ENCODE measurements at places on chromosomes 4 and X.

DNA sequence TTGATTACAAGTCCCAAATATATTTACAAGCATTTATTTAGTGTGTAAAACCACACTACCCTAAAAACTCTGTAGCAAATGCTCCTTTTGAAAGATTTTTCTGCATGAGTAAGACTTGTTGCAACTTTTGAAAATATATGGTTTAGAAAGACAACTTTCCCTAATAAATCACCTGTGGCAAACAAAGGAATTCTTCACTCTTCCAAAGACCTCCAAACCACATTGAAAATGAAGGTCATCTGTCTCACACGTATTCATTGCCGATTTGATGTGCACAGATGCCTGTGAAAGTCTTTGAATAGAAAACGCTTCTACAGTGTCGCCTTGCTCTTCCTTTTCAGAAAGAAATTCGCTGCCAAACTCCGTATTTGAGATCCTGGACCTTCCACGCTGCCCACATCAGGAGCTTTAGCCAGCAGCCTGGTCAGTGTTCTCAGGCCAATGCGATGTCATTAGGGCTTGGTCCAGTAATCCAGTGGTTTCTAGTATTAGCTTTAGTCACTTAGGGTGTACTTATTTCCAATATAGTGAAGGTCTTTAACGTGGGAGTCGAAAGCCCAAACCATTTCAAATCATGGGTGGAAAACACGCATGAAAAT, 22.2 kb downstream of the SPINK2 start:
- no peak for DNase-seq

- DNase-seq, result peak; percentile 22
Observed at GRCh38 chrX:83469551-83469950, 38.5 kb upstream of the POU3F4 start.

- DNase-seq, result no peak
Observed at GRCh38 chr4:13176741-13177142, 307.4 kb downstream of the RAB28 start.

DNA sequence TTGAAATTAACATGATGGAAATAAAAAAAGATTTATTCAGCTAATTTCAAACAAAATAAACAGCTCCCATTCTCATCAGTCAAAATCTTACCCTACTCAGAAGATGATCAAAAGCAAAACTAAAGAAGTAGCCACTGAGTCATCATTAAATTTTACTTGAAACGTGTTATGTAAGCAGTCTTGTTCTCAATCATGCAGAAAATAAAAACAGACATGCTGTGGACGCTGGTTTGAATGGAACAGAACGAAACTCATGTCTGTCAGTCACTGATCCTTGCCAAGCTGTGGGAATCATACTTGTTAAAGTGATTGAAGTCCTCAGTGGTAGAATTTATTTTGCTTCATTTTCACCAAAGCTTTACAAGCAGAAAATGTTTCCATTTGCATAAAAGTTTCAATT, 77.2 kb upstream of the TLR3 start:
- no peak for DNase-seq

- DNase-seq, result no peak
Observed at GRCh38 chr4:155629956-155630355, 36.7 kb upstream of the GUCY1A1 start.
